ENCODE measurements at places on chromosomes 13 and 19.

DNA sequence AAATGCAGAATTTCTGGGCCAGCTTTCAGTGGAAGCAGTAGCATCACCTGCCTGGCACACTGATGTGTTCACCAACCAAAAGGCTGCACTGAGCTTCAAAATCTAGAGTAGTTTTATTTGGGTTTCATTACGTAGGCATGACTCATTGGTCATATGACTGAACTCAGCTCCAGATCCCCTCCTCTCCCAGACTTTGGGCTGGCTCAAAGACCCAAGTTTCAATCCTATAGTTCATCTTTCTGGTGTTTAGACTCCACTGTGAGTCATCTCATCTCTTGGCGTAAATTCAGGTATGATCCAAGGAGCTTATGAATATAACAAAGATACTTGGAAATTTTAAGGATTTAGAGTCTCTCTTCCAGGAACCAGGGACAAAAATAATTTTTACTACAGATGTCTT lies 17.7 kb downstream of the ZMYM5 start:
- DNase-seq = no peak

DNA sequence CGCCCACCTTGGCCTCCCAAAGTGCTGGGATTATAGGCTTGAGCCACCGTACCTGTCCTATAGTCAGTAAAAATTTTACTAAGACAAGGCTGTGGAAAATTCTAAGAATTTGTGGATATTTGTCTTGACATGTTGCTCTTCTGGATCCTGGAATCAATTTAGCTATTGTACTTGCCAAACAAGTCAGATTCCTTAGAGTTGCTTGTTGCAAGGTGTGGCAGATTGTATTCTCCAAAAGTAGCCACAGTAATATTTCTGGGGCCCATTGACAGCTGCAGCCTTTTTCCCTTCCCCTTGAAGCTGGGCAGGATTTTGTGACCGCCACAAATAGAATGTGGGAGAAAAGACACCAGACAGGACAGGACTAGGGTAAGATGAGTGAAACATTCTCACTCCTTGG lies 98.8 kb upstream of the TMTC4 start:
- no peak for DNase-seq

GRCh38 chr13:90055121-90055520 lies 1292.4 kb upstream of the MIR17HG start:
- DNase-seq = no peak

- DNase-seq = no peak
These were observed 51.7 kb upstream of the SIAH3 start for GRCh38 chr13:45903051-45903813.

DNA sequence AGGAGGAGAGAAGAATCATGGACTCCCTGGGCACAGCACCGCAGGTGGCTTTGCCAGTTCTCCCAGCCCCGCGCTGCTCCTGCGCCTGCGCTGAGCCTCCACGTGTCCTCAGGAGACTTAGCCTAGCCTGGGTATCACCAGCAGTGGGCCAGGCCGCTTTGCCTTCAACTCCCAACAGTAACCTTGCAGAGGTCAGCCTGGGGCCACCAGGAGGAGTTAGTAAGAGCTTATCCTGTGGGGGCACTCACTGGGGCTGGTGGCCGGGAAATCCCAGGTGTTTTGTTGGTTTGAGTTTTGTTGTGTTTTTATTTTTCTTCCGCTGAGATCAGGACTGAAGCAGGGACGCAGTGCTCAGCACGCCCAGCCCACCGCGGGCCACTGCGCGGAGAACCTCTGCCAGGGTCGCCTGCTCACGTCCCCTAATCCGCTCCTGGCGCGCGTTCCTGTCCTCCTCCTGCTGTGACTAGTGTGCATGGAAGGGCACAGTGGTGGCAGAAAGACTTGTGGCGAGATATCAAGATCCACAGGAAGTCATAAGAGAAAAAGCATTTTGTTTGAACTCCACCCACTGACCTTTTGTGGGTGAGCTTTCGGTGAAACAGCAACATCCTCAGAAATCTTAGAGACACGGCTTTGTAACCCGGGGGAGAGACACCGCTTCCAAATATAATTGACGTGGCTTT lies 207.4 kb upstream of the RFC3 start:
- DNase-seq = peak; percentile 48

DNA sequence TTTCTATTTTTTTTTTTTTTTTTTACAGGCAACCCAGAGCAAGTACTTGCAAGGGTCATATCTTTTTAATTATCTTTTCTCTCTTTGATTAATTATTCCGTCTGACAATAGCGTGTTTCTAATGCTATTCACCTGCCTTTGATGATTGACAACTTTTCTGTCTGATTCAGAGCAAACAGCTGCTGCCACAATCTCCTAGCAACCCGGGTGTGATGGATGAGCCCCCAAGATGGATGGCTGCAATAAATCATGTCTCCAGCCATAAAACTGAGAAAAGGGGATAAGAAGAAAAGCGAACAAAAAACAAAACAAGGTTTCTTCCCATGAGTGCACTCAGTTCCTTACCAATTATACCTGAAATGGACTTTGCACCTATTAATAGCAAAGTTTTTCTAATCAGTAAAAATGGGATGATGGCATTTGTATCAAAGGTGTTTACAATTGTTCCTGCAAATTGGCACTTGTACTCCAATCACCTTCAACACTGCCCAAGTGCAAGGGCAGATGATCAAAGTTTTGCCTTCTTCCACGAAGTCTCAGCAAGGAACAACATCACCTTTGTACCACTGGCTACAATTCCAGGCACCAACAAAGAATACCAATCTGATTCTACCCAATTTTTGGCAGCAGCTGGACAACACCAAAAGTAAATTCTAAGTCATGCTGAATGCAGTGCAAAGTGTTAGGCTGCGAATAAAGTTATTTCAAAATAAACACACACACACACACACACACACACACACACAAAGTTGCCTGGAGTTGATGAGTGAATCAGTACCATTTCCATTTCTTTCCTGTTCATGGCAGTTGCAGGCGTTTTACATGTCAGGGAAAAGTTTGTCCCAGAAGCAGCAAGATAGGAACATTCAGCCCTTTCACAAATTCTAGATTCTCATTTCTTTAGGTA lies 12.0 kb downstream of the TSHZ3 start:
- DNase-seq = no peak

DNA sequence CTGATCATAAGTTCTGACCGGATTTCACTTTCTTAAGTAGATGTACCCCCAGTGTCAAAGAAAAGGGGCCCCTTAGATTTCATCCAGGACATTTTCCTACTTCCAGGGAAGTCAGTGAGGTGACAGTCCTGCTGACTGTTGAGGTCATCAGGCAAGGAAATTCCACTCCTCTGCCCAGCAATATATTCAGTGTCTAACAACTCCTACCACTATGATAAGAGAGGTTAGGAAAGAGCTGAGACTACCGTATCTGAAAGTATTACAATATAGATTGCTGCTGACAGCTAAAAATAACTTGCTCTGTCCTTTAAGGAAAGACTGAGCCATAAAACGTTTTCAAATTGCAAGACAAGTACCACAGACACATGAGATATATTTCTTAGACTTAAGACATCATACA lies 325.1 kb downstream of the EFNB2 start:
- no peak for DNase-seq

DNA sequence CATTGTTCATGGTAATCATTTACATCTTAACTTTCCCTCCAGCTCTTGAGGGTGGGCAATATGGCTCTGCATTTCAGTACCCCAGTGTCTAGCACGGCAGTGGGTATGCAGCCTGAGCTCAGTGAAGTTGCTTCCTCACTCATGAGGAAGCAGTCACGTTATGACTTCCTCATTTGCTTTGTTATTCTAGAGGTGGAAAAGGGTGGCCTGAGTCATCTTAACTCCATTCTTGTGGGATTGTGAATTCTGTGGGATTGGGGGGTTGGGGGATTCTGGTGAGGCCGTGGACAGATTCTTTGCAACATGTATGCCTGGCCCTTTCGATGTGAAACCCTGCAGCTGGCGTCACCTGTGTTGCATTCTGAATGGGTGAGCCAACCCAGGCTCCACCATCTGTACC lies 406.7 kb upstream of the ZNF507 start:
- no peak for DNase-seq

DNA sequence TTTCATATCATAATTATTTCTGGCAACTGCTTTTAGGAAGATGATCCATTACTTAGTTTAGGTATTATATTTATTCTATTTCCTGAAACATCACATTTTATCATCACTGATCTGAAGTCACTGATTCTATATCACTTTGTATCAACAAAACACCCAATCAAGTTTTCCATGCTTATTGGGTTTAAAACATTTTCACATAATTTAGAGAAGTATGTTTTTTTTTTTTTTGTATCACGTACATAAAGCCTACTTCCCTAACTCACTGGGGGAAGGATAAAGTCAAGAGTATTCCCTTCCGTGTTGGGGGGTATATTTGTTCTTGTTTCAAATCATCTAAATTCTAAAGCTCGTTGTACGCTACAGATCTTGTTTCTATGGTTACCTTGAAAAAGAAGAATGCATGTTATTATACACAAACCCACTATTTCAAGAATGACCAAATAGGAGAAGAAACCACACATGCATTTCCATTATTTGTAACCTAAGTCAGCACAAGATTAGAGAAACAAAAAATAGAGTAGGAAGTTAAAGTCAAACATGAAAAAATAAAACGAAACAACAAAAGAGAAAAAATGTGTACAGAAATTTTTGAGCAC lies 637.2 kb upstream of the MIR17HG start:
- DNase-seq = no peak

DNA sequence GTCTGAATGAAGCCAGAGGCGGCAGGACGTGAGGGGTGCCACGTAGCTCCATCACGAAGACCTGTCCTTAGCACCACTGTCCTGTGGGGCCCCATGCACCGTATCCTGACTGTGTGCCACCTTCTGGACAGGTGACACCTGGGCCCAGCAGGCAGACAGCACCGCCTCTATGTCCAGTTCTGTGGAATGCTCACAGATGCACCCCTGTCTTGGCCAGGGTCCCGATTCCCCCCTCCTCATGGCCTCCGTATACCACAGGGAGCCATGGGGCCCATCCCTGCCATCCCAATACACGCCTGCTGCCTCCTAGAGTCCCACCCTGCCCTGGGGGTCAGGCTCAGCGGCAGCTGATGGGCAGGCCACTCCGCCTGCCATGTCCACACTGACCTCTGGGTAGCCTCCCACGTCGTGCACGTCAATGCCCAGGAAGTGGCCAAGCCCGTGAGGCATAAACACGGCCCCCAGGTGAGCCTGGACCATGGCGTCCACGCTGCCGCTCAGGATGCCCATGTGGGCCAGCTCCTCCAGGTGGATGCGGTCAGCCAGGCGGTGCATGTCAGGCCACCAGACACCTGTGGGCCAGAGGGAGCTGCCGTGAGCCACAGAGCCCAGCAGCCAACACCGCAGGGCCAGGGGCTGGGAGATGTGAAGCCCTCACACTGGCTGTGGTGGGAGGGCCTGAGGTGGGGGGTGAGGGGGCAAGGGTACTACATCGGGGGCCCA lies 17.6 kb downstream of the CEBPG start:
- no peak for DNase-seq

DNA sequence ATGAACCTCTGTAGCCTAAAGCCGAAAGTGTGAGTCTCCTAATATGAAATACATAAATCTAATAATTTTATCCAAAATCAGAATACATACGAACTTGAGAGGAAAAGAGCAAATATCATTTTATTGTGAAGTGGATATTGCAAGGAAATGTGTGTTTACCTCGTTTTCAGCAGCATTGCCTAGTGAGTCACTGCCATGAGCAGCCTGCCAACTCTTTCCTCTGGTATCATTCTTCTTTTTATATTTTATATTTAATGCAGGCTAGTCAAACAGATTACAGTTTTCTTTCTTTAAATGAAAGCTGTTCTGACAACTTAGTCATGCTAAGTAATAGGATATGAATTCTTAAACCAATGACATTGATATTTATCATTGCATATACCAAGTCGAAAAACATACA lies 44.2 kb downstream of the EDNRB start:
- DNase-seq = no peak

Measured in activated CD4-positive, alpha-beta T cell treated with anti-CD3 and anti-CD28 coated beads, Interleukin-2, amount 10 ng/mL, durations not matched to agents 7 days and 5 days (primary cell).